ENCODE measurements at places on chromosomes 2 and 18. TPM values are rescaled to one million over a fixed set of nuclear protein-coding genes. Genes with fewer than 3 reads are reported as not detected.
A peak's percentile ranks its signal among the peaks of the same experiment; 100 is the strongest.

Gene CGREF1
- total RNA-seq: not detected

DNA sequence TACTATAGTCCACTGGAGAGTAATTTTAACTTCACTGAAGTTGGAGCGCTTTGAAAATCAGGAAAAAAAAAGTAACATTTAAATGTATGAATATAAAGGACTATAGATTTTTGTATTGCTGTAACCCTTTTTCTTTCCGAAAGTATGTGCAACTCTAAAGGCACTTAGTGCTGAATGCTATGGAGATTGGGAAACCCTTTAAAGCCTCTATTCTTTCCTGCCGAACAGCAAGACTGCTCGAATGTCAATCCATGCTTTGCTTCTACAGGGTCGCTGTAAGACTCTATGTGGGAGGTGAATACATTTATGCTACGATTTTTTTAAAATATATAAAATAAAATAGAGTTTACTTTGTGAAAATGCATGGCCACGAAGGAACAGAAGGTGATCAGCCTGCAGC lies 825 bp downstream of the GRB14 start:
- DNase-seq: no peak
- no peaks in the 10 kb centered on the region for H3K27me3 ChIP-seq
- H3K27ac ChIP-seq: peak overlapping the region; percentile 68
- no peaks in the 10 kb centered on the region for H3K36me3 ChIP-seq

Gene GPR45
- total RNA-seq: not detected

DNA sequence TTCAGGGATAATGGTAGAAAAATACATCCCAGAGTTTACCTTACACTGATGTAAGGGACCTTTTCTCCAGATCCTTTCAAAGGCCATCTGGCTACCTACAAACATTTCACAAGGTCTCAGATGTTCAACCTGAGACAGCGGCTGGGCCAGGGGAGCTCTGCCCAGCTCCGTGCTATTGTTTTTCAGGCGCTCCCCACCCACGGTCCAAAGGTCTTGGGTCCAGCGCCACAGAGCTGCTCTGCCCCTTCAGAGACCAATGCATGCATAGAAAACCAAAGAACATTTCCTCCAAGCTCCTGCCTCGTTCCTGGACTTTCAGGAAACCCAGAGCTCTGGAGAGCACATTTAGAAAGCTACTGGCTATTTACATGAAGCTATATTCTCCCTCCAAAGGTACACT lies 40.3 kb downstream of the COPS8 start:
- H3K4me1 ChIP-seq: peaks cover 10% of the 10 kb centered on the region
- no peaks in the 10 kb centered on the region for H3K27me3 ChIP-seq
- H3K36me3 ChIP-seq: no peaks in the 10 kb centered on the region
- H3K27ac ChIP-seq: no peak overlapping the region

- H3K27ac ChIP-seq: no peak overlapping the region
- no peaks in the 10 kb centered on the region for H3K36me3 ChIP-seq
- H3K4me3 ChIP-seq: no peak overlapping the region
- DNase-seq: no peak
- no peaks in the 10 kb centered on the region for H3K27me3 ChIP-seq
- peaks cover 28% of the 10 kb centered on the region for H3K4me1 ChIP-seq
Observed at GRCh38 chr2:200310545-200310971, 4.1 kb downstream of the SPATS2L start.

Gene STK36
- 82.3 TPM for total RNA-seq

- no peak overlapping the region for H3K27ac ChIP-seq
- no peak for DNase-seq
- no peaks in the 10 kb centered on the region for H3K36me3 ChIP-seq
- H3K4me3 ChIP-seq: no peak overlapping the region
Observed at GRCh38 chr2:100807707-100808106, 12.2 kb upstream of the NPAS2 start.

GRCh38 chr2:54429811-54430551 lies 26.1 kb upstream of the SPTBN1 start:
- peak overlapping the region; percentile 77 for H3K27ac ChIP-seq
- H3K4me3 ChIP-seq: no peak overlapping the region
- DNase-seq: no peak
- no peaks in the 10 kb centered on the region for H3K36me3 ChIP-seq

DNA sequence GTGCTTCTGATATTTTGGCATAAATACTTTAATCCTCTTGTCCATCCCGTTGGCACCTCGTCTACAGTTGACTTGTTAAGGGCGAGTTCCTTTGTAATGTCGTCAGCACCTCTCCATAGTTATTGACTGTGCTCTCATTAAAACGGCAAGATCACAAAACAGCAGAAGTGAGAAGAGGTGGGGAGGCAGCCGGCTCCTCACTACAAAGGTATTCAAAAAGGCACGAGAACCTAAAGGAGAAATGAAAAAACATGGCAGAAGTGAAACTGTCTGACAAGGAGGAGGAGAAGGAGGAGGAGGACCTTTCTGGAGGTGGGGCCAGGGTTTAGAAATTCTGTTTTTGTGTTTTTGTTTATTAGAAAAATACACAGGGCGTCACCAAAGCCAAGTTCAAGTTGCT lies 235.6 kb downstream of the BCL11A start:
- no peaks in the 10 kb centered on the region for H3K36me3 ChIP-seq
- no peak overlapping the region for H3K27ac ChIP-seq
- no peaks in the 10 kb centered on the region for H3K4me1 ChIP-seq
- H3K4me3 ChIP-seq: no peak overlapping the region
- no peaks in the 10 kb centered on the region for H3K27me3 ChIP-seq
- DNase-seq: no peak

GRCh38 chr18:47264308-47264700 lies 12.8 kb upstream of the SKOR2 start:
- H3K27me3 ChIP-seq: peaks cover 43% of the 10 kb centered on the region
- peaks cover 15% of the 10 kb centered on the region for H3K4me1 ChIP-seq
- no peak overlapping the region for H3K27ac ChIP-seq
- H3K4me3 ChIP-seq: no peak overlapping the region
- no peaks in the 10 kb centered on the region for H3K36me3 ChIP-seq

GRCh38 chr18:10838553-10838952 lies 310.8 kb downstream of the PIEZO2 start:
- H3K4me3 ChIP-seq: no peak overlapping the region
- no peak for DNase-seq
- H3K36me3 ChIP-seq: no peaks in the 10 kb centered on the region
- no peak overlapping the region for H3K27ac ChIP-seq
- no peaks in the 10 kb centered on the region for H3K27me3 ChIP-seq

DNA sequence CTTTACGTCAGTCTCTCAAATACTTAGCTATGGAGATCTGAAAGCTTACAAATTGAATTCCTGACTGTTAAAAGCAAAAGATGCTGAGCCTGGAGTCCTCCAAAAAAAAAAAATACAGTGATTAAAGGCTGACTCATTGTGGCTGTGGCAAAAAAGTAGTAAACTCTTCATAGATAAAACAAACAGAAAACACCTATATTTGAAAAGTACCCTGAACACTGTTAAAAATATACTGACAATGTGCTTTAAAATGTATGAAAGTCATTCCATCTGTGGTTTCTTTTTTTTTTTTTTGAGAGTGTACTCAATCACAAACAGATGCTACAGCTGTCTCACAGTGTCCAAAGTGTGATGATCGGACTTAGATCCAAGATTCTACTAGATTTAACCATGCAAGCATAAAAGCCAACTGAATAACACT lies 267.6 kb upstream of the CYP26B1 start:
- H3K36me3 ChIP-seq: no peaks in the 10 kb centered on the region
- H3K27me3 ChIP-seq: no peaks in the 10 kb centered on the region
- peaks cover 10% of the 10 kb centered on the region for H3K4me1 ChIP-seq
- DNase-seq: no peak
- no peak overlapping the region for H3K27ac ChIP-seq

Gene DUSP19
- 5.9 TPM for total RNA-seq

- no peaks in the 10 kb centered on the region for H3K36me3 ChIP-seq
- H3K27me3 ChIP-seq: no peaks in the 10 kb centered on the region
- no peak for DNase-seq
Observed at GRCh38 chr2:71581026-71581425, 127.7 kb downstream of the DYSF start.

Gene CKAP2L
- total RNA-seq: not detected

Gene CREG2
- not detected for total RNA-seq

DNA sequence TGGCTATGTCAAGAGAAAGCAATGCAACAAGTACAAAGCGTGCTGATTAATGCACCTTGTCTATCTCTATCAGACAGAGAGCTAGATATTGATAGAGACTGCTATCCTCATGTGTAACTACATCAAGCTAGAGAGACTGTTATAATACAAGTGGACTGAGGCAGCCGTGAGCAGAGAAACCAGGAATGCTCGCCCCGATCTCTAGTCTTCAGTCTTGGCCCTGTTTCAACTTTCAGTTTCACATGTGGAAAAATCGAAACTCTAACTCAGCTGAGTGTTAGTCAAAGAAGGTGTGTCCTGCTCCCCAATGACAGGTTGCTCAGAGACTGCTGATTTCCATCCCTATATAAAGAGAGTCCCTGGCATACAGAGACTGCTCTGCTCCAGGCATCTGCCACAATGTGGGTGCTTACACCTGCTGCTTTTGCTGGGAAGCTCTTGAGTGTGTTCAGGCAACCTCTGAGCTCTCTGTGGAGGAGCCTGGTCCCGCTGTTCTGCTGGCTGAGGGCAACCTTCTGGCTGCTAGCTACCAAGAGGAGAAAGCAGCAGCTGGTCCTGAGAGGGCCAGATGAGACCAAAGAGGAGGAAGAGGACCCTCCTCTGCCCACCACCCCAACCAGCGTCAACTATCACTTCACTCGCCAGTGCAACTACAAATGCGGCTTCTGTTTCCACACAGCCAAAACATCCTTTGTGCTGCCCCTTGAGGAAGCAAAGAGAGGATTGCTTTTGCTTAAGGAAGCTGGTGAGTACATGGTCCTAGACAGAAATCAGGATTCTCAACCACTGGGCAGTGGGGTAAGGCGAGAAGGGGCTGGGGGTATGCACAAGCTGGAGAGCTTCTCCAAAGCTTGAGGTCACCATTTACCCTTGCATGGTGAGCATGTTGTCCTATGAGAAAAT lies at the start of gene RSAD2:
Gene RSAD2, plus strand, starts transcription at position 376 of the 903 bp plus-strand sequence. Its CDS starts 24 bp downstream, at position 400.
- DNase-seq: peak; percentile 40
- peaks cover 6% of the 10 kb centered on the region for H3K4me1 ChIP-seq
- no peaks in the 10 kb centered on the region for H3K36me3 ChIP-seq
- H3K27ac ChIP-seq: peak within 1 kb of the TSS; percentile 27
- no peaks in the 10 kb centered on the region for H3K27me3 ChIP-seq

DNA sequence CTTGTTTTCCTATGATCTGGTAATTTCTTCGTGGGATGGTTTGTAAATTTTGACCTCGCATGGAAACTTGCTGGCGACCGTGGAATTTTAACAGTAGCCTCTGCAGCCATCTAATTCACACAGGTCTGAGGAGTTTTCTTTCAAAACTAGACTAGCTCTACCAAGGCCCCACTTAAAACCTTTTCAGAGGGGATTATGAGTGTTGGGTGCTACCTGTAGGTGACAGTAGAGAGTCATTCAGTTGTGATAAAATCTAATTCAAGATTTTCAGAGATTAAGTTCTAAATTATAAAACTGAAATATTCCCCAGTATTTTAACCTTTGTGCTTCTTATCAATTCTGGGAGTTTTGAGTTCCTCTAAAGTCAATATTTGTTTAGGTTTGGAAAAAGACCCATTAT lies 31.0 kb downstream of the THSD7B start:
- H3K27ac ChIP-seq: no peak overlapping the region
- no peaks in the 10 kb centered on the region for H3K27me3 ChIP-seq
- no peak for DNase-seq
- no peaks in the 10 kb centered on the region for H3K4me1 ChIP-seq

Gene SETBP1
- total RNA-seq: 39.5 TPM

DNA sequence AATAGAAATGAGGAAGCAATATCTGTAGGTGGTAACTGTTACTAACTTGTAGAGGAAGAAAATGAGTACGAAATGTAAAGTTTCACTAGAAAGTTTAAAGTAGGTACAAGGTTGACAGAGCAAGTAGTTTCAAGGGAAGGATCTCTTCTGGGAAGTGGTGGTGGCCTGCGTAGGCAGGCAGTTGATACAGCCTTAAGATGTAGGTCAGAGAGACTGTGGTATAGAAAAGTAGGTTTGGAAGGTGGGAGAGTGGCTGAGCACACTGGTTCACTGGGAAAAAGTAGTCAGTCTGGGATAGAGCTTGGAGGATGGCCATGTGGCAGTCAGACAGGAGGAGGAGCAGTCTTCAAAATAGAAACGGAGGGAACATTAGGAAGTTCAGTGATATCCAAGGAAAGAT lies 23.5 kb downstream of the KDM3A start:
- H3K27me3 ChIP-seq: no peaks in the 10 kb centered on the region
- H3K27ac ChIP-seq: no peak overlapping the region
- H3K36me3 ChIP-seq: peaks cover 70% of the 10 kb centered on the region
- no peak overlapping the region for H3K4me3 ChIP-seq
- DNase-seq: no peak

Gene C2orf78
- total RNA-seq: not detected

GRCh38 chr2:162520959-162521358 lies 177.0 kb downstream of the GCA start:
- no peaks in the 10 kb centered on the region for H3K36me3 ChIP-seq
- no peaks in the 10 kb centered on the region for H3K4me1 ChIP-seq
- no peak overlapping the region for H3K27ac ChIP-seq

GRCh38 chr2:234863043-234863934 lies 88.5 kb upstream of the SH3BP4 start:
- no peaks in the 10 kb centered on the region for H3K4me1 ChIP-seq
- H3K4me3 ChIP-seq: no peak overlapping the region
- H3K27ac ChIP-seq: no peak overlapping the region
- no peak for DNase-seq
- no peaks in the 10 kb centered on the region for H3K36me3 ChIP-seq
- no peaks in the 10 kb centered on the region for H3K27me3 ChIP-seq

DNA sequence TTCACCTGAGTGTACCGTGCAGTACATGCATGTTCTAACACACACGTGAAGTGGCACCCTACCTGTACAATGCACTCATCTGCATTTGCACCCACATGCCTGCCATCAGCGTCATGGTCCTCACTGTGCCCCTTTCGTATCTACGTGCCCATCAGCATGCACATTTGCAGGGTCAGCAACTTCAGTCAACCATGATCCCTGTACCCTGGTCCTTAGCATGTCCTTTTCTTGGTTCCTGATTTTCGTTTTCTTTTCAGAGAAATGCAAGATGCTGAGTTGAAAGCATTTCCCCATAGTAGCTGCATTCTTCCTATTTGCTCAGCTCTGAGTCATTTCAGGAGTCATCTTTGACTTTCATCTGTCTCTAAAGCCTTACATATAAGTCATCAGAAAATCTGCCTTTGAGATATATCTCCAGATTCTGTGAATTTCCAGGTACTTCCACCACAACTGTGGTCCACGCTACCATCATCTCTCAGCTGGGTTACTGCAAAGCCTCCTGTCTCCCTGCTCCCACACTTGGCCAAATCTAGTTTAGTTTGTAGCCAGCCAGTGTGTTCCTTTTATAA lies 14.7 kb upstream of the PUM2 start:
- peaks cover 10% of the 10 kb centered on the region for H3K4me1 ChIP-seq
- DNase-seq: no peak
- H3K4me3 ChIP-seq: no peak overlapping the region
- H3K36me3 ChIP-seq: no peaks in the 10 kb centered on the region
- H3K27me3 ChIP-seq: no peaks in the 10 kb centered on the region

DNA sequence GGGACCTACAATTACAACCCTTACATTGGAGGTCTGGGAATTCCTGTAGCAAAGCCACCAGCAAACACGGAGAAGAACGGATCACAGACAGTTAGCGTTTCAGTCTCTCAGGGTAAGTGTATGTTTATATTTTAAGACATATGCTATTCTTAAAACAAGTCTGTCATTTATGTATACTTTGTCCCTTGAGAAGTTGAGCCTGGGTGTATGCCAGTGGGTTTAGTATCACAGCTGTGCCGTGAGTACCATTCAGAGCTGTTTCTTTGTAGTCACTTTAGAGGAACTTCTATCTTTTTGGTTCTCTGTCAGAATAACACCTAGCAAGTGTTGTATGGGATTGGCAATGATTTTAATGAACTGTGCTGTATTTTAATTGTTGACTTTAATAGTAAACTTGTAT lies 125.6 kb downstream of the BIRC6 start:
- no peak overlapping the region for H3K27ac ChIP-seq
- DNase-seq: no peak
- no peak overlapping the region for H3K4me3 ChIP-seq

All from thyroid gland (tissue), 4 donors.